Anterior cingulate cortex (tissue), 58 donors: ENCODE measurements at places on chromosomes 4 and X.

DNA sequence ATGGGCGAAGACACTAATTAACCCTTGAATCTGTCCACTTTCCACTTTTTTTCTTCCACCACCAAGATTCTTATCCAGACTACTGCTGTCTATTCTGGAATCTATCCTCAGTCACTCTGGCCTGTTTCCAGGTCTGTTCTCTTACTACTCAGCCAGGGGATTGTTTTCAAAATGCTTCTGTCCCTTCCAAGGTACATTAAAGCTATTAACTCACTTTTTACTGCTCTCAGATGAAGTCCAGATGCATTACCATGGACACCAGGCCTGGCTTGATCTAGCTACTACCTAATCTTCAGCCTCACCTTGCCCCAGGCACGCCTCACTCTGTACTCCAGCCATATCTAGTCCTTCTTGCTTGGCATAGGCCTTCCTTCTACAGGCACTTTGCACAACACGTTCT, 66.4 kb downstream of the GALNT7 start:
- DNase-seq = no peak

- no peak for DNase-seq
Measured at GRCh38 chr4:100075486-100076270, 114.6 kb downstream of the DDIT4L start.

GRCh38 chr4:96677499-96677898, 837.6 kb downstream of the PDHA2 start:
- DNase-seq = no peak

DNA sequence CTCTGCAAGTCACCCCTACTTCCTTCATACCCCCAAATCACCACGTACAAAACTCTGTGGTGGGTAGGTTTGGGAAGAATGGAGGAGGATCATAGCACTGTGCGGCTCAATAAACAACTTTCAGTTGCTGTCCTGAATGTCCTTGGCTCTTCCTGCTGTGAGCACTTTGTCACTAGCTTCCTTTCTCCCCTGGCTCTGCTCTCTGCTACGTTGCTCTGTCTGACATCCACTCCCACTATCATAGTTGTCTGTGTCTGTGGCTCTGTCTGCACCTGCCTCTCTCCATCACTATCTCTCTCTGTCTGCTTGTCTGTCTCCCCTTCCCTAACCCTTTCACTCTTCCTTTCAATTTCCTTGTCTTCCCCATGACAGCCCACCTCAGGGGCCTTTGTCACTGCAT, 21.2 kb upstream of the SMPX start:
- no peak for DNase-seq

DNA sequence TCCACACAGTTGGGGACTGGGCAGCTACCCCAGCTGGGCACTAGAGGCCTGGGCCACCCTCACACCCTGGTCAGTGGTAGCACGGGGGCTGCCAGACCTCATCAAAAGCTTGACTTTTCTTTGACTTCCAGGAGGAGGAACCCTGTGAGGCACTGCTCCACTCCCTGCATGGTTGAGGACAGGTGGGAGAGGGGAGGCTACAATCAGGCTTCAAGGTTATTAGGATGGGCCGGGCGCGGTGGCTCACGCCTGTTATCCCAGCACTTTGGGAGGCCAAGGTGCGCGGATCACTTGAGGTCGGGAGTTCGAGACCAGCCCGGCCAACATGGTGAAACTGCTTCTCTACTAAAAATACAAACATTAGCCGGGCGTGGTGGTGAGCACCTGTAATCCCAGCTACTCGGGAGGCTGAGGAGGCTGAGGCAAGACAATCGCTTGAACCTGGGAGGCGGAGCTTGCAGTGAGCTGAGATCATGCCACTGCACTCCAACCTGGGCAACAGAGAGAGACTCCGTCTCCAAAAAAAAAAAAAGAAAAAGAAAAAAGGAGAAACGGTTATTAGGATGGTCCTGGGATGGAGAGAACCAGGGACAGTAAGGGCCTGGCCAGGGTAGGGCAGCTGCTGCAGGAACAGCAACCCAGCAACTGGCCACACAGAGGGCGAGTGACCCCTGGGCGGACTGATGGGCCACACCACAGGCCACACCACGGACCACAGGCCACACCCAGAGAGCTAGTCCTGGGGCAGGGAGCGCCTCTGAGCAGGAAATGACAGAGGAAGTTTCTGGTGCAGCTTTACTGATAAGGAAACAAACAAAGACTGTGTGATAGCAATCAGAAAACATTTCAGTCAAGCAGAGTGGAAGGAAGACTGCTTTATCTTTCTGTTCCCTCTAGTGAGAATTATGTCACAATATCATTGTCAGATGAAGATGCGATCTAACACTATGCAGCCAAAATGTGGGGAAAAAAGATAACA, 20.5 kb upstream of the OPN1LW start:
- no peak for DNase-seq

DNA sequence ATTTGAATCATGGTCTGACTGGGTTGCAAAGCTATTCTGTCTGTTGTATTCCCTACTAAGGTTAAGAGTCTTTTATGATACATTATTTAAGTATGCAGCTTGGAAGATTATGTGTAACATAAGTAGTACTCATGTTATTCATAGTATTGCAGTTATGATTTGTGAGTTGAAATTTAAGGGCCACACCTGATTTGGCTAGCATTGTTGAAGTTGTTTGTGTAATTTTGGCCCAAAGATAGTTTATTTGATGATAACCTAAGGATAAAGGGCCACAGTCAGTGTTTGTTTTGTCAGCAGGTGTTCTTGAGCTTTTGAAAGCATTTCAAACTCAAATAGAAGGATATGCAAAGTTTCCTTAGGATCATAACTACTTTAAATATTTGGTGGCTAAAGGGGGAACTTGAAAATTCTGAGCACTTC, 38.9 kb downstream of the NUDT9 start:
- DNase-seq = no peak

- DNase-seq = no peak
Measured at GRCh38 chr4:101851672-101852071, 61.1 kb downstream of the BANK1 start.

DNA sequence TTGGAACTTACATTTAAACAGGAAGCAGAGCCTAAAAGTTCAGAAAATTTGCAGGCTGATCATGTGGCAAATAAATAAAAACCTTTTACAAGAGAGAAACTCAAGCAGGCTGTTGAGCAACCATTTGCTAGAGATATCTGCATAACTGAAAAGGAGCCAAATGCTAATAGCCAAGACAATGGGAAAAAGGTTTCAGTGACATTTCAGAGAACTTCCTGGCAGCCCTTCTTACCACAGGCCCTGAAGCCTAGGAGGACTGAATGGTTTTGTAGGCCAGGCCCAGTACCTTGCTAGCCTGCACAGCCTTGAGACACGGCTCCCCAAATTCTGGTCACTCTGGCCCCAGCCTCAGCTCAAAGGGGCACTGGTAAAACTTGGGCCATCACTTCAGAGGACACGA, 945.1 kb downstream of the ADGRL3 start:
- DNase-seq = no peak

DNA sequence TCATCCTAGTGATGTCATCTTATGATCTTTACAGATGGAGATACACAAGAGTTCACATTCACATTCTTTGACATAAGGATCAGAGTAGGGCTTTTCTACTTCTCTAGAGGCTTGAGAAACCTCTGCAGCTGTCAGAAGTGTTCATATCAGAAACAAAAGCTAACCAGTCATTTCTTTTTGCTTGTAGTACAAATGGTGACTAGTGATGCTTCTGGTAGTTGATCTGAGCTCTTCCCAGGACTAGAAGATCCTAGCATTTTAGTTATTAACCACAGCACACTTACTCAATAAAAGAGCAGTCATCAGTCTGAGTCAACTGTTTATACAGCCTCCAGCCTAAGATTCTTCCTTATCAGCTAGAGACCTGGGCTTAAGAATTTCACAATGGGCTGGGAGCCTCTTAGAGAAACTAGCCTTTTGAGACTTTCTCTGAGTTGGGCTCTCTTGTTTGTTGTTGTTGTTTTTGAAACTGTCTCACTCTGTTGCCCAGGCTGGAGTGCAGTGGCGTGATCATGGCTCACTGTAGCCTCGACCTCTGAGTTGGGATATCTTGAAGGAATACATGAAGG, 84.1 kb downstream of the TMEM164 start:
- no peak for DNase-seq

GRCh38 chr4:133694416-133694815, 507.2 kb downstream of the PABPC4L start:
- no peak for DNase-seq

GRCh38 chrX:14884714-14885113, 11.5 kb downstream of the MOSPD2 start:
- no peak for DNase-seq

- no peak for DNase-seq
Measured at GRCh38 chr4:590313-590841, 14.3 kb upstream of the TMEM271 start.

DNA sequence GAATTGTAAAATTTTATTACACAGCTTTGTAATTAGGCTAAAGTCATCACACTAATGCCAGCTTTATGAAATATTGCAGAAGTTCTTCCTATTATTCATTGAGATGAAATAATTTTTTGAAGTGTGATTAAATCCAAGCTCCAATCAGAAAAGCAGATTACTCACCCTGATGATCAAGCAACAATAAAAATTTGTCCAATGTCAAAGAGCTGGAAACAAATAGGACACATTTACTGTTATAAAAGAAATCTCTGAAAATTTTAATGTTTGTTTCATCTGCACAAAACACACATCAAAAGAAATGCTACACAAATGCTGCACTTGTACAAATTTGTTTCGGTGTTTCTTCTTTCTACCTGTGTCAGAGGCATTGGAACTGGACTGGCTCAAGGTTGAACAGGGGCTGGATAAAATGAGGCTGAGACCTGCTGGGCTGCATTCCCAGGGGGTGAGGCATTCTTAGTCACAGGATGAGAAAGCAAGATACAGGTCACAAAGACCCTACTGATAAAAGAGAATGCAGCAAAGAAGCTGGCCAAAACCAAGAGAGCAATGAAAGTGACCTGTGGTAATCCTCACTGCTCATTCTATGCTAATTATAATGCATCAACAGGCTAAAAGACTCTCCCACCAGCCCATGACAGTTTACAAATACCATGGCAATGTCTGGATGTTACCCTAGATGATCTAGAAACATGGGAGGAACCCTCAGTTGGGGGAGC, 78.3 kb downstream of the GASK1B start:
- DNase-seq = no peak

DNA sequence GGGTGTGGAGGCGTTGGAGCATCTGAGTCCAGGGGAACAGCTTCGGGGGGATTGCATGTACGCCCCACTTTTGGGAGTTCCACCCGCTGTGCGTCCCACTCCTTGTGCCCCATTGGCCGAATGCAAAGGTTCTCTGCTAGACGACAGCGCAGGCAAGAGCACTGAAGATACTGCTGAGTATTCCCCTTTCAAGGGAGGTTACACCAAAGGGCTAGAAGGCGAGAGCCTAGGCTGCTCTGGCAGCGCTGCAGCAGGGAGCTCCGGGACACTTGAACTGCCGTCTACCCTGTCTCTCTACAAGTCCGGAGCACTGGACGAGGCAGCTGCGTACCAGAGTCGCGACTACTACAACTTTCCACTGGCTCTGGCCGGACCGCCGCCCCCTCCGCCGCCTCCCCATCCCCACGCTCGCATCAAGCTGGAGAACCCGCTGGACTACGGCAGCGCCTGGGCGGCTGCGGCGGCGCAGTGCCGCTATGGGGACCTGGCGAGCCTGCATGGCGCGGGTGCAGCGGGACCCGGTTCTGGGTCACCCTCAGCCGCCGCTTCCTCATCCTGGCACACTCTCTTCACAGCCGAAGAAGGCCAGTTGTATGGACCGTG, 2.2 kb downstream of the AR start:
- DNase-seq = no peak

DNA sequence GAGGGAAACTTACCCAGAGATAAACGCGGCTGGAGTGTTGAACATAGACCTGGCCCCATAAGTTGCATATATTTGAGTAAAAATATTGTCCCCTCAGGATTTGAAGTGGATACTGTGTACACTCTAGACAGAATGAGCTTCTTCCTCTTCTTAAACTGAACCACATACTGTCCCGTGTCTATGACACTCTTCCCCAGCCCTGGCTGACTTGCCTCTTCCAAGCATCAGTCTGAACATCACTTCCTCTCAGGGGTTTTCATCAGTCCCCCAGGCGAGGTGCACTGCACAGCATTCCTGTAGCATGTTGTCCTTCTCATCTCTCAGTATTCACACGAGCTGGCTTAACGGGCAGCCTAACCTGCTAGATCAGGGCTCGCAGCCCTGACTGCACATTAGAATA, 80.5 kb upstream of the TMEM150C start:
- DNase-seq = no peak

- DNase-seq = no peak
Measured at GRCh38 chrX:68579810-68580209, 67.7 kb upstream of the STARD8 start.

- DNase-seq = no peak
Measured at GRCh38 chr4:82247629-82248028, 126.2 kb downstream of the HNRNPD start.

- DNase-seq = no peak
Measured at GRCh38 chrX:12013211-12013618, 125.1 kb upstream of the FRMPD4 start.

DNA sequence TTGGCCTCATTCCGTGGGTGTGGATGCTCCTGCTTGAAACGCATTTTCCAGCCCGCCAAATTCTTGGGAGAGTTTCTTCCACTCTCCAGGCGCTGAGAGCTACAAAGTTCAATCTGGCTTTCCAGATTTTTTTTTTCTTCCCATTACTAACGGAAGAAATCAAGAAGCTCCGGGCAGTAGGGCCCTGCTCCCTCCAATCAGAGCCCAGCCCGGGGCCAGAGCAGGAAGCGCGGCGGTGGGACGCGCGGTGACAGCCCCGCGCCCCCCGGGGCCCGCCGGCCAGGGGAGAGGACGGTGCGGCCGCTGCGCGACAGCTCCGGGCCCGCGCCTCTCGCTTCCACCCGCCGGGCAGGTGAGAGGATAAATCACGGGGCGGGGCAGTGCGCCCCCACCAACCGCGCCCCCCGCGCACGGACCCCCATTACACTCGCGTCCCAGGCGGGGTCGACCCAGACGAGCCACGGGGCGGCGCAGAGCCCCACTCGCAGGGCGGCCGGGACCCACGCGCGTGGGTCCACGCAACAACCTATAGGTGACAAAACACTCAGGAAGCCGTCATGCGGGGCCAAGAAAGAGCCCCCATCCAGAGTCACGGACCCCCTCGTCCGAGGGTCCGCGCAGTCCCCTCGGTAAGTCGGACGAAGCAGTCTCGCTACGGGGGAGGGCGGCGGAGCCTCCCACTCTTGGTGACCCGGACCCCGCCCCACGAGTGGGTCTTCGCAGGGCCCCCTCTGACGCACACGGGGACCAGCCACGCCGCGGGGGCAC, 868 bp downstream of the AFAP1 start:
- DNase-seq = no peak

- DNase-seq = no peak
Measured at GRCh38 chrX:39749728-39750127, 348.0 kb downstream of the BCOR start.

- no peak for DNase-seq
Measured at GRCh38 chr4:61886131-61886530, 686.0 kb downstream of the ADGRL3 start.
